ENCODE measurements at places on chromosomes 7 and 10.

DNA sequence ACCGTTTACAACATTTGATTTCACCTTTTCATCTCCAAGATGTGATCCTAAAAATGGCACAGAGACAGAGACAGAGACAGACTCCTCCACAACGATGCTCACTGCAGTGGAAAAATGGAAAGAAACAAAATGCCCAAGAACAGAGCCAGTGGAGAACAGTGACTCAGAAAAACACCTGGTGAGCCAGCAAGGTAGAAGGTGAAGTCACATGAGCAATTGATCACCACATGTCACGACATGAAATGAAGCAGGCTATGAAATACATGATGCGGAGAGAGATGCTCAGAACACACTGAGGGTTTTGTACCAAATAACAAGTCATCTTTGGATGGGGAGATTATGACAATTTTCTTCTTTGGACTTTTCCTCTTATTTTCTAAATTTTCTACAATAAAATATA lies 3.5 kb downstream of the MSMB start:
- DNase-seq: peak; percentile 40

DNA sequence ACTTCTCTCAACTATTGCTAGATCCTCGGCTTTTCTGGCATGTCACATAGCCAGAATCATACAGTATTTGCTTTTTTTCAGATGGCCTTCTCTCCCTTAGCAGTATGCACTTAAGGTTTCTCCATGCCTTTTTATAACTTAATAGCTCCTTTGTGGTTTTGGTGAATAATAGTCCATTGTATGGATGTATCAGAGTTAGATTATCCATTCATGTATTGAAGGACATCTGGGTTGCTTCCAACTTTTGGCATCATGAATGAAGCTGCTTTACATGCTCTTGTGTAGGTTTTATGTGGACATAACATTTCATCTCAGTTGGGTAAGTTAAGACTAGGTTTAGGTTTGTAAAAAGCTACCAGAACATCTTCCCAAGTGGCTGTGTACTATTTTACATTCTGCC lies 4.6 kb downstream of the ATP5F1C start:
- DNase-seq: no peak

DNA sequence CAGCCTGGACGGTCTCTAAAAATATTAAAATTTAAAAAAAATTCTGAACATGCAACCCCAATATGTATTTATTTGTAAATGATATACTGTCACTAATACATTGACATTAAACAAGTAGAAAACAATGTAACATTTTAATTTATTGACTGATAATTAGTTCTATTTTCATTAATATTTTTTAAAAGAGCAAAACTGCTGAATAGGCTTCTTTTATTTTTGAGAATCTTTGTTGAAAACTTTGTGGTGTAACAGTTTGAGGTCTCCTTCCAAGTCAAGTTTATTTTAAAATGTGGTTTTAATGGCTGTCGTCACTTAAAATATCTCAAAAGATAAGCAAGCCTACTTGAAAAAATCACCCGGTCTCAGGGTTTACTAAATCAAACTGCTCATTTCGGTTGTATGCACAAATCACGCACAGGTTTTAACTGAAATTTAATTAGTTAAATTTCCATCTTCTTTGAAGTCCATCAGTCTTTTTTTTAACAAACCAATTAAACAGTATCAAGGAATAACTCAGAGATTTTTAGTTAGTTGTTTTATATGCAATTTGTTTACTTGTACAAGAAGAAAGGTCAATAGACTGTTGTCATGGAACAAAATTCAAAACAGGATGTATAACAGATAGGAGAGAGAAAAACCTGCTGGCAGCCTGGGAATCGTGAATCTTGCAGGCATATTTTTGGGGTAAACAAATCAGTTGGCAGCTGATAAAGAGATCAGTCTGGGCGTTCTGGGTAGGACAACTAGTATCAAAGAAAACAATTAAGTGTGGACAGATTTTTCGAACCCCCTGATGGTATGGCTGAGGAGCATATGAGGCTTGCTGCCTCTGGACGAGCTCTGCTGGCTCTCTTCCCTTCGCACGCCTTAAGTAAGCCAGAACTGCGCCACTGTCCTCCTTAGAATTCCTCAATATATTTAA lies 9.7 kb upstream of the EDRF1 start:
- no peak for DNase-seq

DNA sequence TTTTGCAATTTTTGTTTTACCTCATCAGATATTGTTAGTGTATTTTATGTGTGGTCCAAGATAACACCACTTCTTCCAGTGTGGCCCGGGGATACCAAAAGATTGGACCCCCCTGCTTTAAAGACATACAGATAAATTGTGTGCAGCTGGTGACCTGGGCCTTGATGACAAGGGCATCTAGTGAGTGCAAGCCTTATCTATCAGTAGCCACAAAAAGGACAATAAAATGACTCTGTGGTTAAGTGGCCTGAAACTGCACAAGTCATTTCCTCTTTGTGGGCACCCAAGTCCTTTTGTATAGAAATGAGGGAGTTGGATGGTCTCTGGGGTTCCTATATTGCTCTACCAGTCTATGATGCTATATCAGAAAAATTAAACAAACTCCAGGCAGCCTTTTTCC lies 98.1 kb downstream of the PARD3 start:
- DNase-seq: no peak

GRCh38 chr10:37976880-37977203 lies 395 bp upstream of the ZNF25 start:
- DNase-seq: no peak

DNA sequence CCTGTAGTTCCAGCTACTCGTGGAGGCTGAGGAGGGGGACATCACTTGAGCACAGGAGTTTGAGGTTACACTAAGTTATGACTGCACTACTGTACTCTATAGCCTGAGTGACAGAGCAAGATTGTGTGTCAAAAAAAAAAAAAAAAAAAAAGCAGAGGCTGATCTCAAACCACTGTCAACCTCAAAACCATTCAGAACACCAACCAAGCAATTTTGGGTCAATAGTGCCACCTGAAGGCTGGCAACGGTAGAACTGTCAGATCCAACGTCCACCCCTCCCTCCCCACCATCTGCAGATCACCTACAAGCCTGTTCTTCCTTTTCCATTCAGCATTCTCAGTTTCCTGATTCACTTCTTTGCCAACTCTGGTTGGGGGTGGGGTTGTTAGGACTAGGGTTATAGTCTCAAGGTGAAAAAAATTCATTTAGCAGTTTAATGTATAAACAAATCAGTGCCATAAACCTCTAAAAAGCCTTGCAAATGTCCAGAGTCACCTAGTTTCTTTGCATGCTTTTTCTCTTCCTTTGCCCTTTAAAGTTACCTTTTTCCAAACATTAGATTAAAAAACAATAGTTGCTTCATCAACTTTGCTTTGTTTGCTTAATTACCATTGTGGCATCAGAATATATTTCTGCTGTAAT lies 2.6 kb downstream of the MRPS33 start:
- DNase-seq: no peak

GRCh38 chr10:34746094-34746493 lies 69.0 kb downstream of the PARD3 start:
- DNase-seq: no peak

DNA sequence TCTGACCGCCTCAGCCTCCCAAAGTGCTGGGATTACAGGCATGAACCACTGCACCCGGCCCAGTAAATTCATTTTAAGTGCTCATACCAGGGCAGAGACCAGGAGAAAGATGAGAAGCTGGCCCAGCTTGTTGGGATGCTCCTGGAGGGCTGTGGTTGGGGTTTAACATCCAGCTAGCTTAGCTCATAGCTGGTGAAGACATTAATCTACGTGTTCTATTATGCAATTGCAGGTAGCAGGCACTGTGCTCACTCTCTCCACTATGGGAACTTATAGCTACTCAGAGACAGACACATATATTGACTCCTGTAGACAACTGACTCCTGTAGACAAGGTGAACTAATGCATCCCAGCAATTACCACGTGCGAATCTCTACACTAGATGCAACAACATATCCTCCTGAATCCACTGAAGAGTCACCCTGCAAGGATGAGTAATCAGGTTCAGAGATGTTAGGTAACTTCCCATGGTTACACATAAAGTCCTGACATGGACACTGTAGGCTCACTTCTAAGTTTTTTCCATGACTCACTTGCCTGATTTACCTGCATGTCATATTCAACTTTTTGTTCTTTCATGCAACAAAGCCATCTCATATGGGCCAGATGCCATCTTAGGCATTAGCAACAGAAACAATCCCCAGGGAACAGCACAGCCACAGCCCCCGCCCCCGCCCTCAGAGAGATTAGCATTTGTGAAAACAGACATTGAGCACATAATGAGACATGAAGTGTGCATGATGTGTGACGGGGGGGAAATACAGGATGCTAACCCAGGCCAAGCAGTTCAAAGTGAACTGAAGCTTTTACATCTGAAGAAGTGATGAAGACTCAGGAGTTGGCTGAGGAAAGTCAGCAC lies 37.2 kb downstream of the ERLIN1 start:
- DNase-seq: peak; percentile 99

DNA sequence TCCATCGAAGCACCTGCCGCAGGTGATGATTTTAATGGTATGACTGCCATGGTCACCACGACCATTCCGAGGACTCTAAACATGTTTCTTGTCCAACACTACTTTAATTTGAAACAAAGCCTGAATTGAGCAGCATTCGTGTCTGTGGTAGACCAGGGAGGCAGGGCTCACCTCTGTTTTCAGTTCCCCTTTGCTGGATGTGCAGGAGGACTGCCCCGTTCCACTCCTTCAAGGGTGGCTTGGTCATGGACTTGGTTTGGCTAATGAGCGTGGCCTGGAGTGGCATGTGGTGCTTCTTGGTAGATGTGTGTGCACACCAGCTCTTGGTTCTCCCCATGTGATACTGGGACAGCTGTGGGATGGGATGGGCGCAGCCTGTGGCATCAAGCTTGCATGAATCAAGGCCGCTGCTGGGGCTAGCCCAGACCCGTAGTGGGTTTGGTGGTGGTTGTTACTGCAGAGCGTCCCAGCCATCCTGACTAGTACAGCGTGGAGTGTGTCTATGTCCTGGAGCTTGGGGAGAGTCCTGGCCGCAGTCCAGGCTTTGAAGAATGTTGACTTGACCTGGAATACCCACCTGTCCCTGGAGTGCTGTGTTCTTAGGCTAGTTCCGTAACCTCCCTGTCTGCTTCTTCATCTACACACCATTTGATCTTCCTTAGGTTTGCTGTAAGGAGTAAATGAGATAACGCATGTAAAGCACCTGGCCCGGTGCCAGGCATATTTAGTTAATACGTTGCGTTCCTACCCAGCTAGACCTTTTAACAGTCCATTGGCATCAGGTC lies 34.8 kb downstream of the MGMT start:
- no peak for DNase-seq

- no peak for DNase-seq
Observed at GRCh38 chr10:125409756-125410155, 249.4 kb upstream of the CTBP2 start.

- no peak for DNase-seq
Observed at GRCh38 chr10:102281102-102281487, 35.8 kb downstream of the GBF1 start.

GRCh38 chr10:77371848-77372799 lies 265.5 kb downstream of the KCNMA1 start:
- DNase-seq: no peak

DNA sequence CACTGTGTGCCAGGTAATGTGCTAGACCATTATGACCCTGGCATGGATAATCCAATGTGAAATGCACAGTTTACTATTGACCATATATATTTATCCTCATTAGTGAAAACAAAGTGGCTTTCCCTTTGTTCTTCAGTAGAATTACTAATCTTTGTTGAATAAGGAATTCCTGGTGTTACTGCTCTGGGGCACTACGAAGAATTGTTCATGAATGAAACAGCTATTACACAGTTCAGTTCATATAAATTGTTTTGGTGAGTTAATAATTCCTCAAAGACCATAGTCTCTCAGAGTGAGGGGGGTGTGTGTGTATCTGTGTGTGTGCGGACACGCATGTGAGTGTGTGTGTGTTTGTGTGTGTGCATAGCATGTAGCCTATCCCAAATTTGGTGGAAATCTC lies 668.0 kb upstream of the MBL2 start:
- DNase-seq: no peak

- no peak for DNase-seq
Observed at GRCh38 chr7:100540073-100540723, 1.2 kb downstream of the AGFG2 start.

DNA sequence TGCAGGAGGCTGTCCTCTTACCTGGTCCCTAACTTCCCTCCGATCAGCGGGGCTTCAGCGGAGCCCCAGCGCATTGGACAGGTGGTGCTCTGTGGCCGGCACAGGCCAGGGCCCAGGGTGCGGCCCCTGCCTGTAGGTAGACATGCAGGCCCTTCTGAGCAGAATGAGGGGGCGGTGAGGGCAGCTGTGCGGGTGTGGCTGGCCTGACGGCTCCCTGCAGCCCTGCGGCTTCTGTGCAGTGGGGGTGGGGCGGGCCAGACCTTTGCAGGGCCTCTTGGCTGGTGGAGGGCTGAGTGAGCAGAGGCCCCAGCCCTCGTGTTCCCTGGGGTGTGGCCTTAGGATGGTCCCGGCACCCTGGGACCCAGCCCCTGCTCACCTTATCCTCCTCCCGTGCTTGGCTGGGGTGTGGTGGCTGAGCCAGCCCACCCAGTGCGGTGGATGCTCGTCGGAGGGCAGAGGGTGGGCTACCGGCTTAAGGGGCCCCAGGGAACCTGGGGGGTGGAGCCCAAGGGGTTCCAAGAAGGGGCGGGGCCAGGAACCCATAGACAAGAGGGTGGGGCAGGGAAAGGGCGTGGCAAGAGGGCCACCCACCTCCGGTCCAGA lies 175.2 kb upstream of the TNRC18 start:
- no peak for DNase-seq

- no peak for DNase-seq
Observed at GRCh38 chr10:79418274-79418673, 27.1 kb downstream of the ZCCHC24 start.

GRCh38 chr10:60335708-60336107 lies 54.0 kb downstream of the ANK3 start:
- no peak for DNase-seq

DNA sequence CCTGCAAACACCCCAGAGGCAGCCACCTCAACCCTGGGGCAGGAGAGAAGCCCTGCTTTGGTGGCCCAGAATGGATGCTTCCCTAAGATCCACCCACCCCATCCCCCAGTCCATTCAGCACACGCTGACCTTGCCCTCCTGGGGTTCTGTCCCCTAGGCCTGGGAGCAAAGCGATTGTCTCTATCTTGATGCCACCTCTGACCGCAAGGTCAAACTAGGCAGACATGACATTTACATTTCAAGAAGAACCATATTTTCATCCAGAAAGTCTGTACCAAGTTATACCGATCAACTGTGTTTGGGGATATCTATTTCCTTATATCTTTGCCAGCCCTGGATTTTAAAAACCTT lies 23.0 kb downstream of the MAT1A start:
- no peak for DNase-seq

DNA sequence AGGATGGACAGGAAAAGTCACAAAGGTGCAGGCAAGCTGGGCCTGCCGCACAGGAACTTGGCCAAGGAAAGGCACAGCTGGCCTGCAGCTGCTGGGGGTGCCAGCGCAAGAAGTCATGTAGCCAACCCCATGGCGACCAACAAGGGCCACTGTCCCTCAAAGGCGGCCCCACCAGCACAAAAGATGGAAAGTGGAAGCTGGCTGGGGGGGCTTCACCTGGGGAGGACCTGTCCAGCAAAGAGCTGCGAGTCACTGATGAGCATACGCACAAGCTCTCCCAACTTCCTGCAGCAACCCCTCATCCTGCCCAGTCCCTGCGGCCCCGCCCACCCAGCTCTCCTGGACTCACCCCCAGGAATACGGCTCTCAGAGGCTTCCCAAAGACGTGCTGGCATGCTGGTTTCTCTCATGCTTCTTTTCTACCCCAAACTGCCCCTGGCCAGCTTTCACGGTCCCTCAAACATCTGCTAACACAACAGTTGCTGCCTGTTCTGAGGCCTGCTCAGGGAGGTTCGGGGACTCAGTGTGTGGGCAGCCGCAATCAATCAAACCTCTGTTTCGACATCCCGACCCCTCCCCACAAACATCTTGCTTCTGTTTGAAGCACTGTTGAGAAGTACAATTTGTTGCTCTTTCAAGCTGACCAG lies 67.6 kb downstream of the FAM53B start:
- DNase-seq: no peak
